A172 (cell line): ENCODE measurements at places on chromosomes 2 and 18.

- no peak for DNase-seq
These were observed 65.3 kb downstream of the CCDC93 start for GRCh38 chr2:117948615-117949014.

- DNase-seq: no peak
These were observed 510.8 kb downstream of the TRIB2 start for GRCh38 chr2:13227578-13227977.

DNA sequence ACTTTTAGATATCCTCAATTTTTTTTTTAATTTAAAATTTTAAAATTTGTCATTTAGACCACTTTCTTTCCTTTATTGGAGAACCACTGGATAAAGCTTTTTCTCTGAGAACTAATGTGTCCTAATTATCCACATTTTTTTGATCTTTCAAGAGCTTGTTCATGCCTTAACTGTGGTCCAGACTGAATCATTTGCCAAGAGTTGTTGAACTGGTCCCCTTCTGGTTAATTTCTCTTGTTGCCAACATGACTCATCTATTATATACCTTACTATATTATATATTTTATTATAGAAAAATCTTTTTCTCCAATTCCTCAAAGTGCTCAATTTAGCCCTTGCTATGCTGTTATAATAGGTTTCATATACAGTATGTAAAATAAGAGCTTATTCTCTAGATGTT, 53.1 kb upstream of the TMEM87B start:
- no peak for DNase-seq

DNA sequence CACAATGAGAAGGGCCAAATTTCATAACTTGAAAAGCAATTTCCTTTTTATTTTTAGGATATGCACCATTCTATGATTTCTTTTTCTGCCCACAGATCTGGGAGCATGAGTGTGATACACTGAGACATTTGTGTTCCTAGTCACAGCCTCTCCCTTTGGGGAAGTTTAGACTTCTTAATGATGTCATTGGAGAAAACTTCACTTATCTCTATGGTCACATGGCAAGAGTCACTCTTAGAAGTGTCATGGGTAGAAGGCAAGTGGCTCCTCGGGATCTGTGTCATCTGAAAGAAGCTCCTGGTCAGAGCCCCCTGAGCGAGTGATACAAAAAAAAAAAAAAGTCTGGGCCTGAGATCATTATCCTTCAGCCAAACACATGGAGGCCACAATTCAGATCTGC, 62.5 kb upstream of the LGALSL start:
- DNase-seq: peak; percentile 31

DNA sequence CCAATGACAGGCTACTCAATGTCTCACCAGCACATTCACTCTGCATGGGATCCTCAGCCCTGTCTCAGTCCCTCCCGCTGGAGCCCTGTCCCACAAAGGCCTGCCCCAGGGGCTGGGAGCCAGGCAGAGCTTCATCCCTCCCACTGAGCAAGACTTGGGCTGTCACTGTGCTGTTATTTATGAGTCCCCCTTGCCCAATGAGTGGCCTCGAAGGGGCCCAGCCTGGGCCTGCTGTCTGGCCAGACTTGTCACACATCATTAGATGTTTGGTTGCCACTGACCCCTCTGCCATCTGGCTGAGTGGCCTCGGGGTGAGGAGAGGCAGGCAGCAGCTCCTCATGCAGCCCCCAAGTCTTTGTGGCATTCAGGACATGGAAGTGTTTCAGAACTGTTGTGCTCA, 330.6 kb upstream of the SKOR2 start:
- no peak for DNase-seq

GRCh38 chr18:10402871-10403559, 51.4 kb upstream of the APCDD1 start:
- no peak for DNase-seq

- DNase-seq: no peak
These were observed 70.2 kb upstream of the GALNT3 start for GRCh38 chr2:165864296-165864695.

- no peak for DNase-seq
These were observed 135.1 kb downstream of the CELF4 start for GRCh38 chr18:37430357-37431076.

DNA sequence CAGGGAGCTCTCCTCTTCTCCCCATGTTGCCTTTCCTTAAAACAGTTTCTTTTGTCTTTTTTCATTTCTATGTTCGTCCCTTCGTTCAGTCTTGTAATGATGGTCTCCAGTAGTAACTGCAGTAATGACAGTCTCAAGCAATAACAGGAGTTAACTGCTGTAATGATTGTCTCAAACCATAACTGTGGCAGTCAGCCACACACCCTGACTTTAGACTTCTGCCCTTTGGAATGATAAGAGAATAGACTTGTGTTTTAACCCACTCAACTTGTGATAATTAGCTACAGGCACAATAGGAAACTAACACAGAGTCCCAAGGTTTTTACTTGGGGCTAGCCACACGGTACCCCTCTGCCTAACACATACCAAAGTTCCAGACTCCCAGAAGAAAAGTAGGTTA, 12.1 kb downstream of the TMEM131 start:
- DNase-seq: no peak
